ENCODE measurements at places on chromosomes 1 and 21.

GRCh38 chr1:228007049-228007800 lies 427 bp downstream of the WNT3A start:
- no peak for DNase-seq

DNA sequence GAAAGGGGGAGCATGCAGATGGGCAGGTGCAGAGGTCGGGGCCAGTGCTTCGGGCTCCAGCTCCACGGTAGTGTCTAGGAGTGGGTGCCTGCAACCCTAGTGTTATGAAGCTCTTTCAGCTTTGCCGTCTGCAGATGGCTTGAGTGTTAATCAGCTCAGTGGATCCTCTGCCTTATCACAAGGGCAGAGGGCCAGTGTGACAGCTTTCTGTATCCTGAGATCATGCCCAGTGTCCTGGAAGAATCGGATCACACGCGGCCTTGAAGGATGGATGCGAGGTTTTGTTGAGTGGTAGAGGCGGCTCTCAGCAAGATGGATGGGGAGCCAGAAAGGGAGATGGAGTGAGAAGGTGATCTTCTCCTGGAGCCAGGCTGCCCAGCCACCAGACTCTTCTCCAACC lies 25.5 kb upstream of the C1orf146 start:
- no peak for DNase-seq

DNA sequence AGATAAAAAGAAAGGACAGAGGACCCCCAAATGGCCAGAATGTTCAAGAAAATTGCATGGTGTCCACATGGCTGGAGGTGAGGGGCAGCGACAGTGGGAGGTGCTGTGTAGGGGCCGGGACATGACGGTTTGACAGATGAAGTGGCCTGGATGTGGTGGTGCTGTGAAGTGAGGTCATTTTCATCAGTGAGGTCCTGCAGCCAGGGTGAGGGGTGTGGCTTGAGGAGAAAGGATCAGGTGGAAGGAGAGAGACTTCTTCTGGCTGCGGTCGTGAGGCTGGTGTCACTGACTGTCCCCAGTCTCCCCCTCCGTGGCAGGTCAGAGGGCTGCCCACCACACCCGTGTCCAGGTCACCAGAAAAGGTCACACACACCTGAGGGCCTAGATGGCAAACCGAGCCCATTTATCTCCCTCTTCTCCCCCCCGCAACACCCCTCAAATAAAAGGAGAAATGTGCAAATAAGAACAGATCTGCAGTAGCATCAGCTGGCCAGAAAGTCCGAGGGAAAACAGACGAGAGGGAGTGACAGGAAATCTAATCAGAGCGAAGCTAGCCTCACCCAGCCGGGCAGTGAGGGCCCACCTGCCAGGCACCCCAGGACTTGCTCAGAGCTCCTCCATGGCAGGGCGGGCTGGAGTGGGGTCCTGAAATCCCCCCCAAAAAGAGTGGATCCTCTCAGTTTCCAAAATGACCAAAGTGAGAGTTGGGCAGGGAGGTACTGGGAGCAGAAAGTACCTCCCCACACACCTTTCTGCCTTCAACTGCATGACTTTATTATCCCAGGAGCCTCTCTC lies 148.5 kb upstream of the EDN2 start:
- no peak for DNase-seq

- no peak for DNase-seq
Observed at GRCh38 chr1:112251766-112252506, 144.1 kb upstream of the CTTNBP2NL start.

DNA sequence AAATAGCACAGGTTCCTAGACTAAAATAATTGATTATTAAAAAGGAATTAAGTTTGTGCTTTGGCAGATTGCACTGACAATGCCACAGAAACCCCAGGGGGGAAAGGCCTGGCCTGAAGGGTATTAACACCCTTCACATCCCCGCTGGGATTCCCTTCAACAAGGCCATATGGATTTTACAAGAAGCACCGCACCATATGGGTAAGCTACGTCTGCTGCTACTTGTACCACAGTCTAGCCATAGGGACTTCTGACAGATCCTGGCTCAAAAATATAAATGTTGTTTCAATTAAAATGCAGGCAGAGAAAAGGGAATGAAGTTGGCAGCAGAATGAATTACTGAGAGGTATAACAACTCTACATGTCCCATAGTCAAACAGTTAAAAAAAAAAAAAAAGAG lies 101.0 kb downstream of the DENND1B start:
- no peak for DNase-seq

DNA sequence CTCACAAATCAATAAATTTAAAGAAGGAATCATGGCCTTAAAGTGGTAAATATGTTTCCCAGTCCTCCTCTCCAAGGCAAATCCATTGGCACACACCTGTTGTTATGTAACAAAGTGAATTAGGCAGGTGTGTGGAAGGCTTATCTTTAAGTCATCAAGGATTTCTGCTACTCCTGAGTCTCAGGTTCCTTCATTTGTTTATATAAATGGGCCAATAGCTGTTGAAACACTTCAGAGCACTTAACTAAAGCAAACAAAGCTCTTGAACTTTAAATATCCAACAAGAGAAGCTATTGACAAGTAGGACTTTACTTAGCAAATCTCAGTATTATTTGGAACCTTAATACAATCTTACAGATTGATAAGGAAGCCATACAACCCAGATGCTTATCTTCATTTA lies 99.3 kb upstream of the ESRRG start:
- no peak for DNase-seq

GRCh38 chr21:27149034-27149433 lies 182.1 kb upstream of the ADAMTS5 start:
- no peak for DNase-seq

GRCh38 chr1:99084562-99084961 lies 79.9 kb upstream of the PLPPR5 start:
- no peak for DNase-seq

GRCh38 chr1:200659269-200659668 lies 10.4 kb downstream of the DDX59 start:
- DNase-seq = no peak

GRCh38 chr1:214934045-214934444 lies 148.5 kb upstream of the KCNK2 start:
- DNase-seq = no peak

DNA sequence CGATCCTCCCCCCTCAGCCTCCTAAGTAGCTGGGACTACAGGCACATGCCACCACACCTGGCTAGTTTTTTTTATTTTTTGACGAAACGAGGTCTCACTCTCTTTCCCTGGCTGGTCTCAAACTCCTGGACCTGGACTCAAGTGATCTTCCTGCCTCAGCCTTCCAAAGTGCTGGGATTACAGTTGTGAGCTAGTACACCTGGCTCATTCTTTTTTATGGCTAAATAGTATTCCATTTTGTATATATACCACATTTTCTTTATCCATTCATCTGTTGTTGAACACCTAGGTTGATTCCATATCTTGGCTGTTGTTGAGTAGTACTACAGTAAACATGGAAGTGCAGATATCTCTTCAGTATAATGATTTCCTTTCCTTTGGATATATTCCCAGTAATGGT lies 62.3 kb upstream of the RCC1 start:
- DNase-seq = no peak

GRCh38 chr21:43645136-43645891 lies 14.0 kb downstream of the HSF2BP start:
- peak; percentile 67 for DNase-seq

DNA sequence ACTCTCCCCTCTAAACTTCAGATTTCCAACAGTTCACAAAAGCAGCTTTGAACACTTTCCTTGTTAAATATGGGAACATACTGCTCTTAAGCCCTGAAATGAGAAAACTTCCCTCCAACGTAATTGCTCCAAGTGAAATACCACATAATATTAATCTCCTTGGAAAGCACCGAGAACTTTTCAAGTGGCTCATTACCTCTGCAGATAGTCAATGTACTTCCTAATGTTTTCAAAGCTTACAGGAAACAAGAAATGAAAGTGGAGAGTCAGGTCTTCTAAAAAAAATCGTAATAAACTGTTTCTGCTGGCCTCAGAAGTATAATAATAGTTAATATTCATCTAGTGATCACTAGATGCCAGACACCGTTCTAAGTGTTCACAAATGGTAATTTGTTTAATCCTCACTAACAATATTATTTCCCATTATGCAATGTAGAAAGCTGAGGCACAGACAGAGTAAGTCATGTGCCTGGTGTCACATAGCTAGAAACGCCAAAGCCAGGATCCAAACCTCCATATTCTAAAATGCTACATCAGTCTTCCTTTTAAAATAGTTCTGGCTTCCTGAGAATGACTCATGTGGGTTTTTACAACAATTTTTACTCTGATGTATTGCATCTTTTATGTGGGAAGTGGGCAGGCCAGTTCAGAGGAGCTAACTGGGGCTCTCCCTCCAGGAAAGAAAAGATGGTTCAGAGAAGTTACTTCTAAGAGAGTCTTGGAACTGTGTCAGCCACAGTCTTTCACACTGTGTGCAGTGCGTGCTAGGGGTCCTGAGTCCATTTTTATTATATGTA lies 177.2 kb downstream of the PLPPR4 start:
- no peak for DNase-seq

GRCh38 chr1:202131956-202132821 lies 9.5 kb downstream of the GPR37L1 start:
- peak; percentile 61 for DNase-seq
